ENCODE measurements at places on chromosomes 1 and 21.
A peak's percentile ranks its signal among the peaks of the same experiment; 100 is the strongest.

GRCh38 chr1:222331765-222332164, 216.1 kb downstream of the HHIPL2 start:
- no peak for DNase-seq

DNA sequence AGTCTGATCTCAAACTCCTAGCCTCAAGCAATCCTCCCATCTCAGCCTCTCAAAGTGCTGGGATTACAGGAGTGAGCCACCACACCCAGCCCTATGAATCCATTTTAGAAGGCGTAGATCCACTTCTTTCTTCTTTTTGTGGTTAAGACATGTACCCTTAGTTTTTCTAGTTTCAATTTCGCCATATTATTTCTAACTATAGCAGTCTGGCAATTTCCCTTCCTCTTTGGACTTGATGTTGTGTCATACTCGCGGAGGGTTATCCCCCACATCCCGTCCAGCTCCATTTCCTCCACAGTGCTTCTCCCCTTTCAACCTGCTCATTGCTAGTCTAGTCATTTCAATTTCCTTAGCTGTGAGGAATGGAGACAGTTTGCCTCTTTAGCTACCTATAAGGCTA, 5.2 kb upstream of the LRRC8D start:
- no peak for DNase-seq

DNA sequence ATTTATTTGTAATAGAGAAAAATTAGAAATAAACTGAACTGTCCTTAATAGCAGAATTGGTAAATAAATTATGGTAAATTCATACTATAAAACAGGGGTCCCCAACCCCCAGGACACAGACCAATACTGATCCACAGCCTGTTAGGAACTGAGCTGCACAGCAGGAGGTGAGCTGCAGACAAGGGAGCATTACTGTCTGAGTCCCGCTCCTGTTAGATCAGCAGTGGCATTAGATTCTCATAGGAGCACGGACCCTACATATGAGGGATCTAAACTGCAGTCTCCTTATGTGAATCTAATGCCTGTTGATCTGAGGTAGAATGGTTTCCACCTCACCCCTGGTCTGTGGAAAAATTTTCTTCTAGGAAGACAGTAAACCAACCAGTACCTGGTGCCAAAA, 7.5 kb downstream of the WDR47 start:
- no peak for DNase-seq

- no peak for DNase-seq
Observed at GRCh38 chr1:210332719-210333398, 4.2 kb downstream of the HHAT start.

GRCh38 chr1:186782791-186783190, 46.0 kb upstream of the PLA2G4A start:
- DNase-seq: no peak

DNA sequence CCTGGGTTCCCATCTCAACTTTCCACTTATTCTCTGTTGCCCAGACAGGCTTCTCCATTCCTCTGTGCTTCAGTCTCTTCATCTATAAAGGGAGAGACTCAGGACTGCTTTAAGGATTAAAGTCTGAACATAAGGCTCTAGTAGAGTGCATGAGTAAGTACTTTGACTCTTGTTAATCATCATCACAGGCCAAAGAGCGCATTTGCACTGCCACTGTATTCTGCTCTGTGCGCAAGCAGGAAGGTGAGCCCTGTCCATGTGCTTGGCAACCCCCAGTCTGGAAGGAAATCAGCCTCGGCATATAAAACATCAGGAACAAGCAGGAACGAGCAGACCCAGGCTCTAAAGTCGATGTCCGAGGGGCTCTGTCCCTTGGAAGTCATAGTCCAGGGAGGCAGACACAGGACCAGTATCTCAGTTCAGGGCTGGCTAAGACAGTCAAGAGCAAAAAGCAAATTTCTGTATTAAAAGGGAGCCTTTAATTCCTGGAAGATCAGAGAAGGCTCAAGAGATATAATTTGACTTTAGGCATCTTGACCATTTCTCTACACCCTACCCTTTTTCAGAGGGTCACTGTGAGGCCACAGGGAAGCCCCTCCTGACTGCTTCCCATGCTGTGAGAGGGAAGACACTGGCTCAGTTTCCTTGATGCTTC, 131.2 kb downstream of the TRABD2B start:
- no peak for DNase-seq

DNA sequence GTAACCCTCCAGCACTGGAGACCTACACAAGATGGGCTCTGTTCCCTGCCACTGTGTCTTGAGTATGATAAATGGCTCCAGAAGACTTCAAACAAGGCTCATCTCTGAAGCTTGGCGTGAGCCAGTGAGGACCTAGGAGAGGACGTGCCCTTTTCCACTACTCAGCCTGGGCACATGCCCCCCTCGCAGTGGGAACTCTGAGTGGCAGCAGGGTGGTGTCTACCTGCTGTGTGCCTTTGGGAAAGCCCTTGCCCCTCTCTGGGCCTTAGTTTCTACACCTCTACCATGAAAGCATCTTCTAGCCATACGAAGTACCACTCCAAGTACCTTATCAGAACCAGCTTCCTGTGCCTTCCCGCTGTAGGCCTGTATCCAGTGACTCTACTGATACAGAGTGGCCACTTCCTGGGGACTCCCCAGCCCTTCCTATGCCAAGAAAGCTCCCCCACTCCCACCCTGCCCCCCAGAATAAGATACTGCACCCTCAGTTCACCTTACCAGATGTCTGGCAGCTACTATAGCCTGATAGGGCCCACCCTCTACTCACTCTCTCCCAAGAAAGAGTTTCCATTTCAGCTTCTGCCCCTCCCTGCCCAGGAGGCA, 3.1 kb upstream of the MOB3C start:
- DNase-seq: no peak

DNA sequence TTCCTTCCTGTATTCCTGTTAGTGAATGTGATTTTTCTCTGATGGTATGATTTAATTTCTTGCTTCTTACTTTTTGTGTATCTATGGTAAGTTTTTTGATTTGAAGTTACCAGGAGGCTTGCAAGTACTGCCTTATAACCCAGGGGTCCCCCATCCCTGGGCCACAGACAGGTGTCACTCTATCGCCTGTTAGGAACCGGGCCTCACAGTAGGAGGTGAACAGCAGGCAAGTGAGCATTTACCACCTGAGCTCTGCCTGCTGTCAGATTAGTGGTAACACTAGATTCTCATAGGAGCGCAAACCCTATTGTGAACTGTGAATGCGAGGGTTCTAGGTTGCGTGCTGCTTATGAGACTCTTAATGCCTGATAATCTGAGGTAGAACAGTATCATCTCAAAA, 143.3 kb downstream of the RPS6KC1 start:
- no peak for DNase-seq

GRCh38 chr1:8524627-8525157, 206.8 kb downstream of the SLC45A1 start:
- DNase-seq: no peak

- DNase-seq: no peak
Observed at GRCh38 chr1:43536864-43537358, 6.2 kb downstream of the PTPRF start.

GRCh38 chr1:117683571-117684285, 77.9 kb downstream of the TENT5C start:
- DNase-seq: peak; percentile 25
